ENCODE measurements at places on chromosomes 5 and 9. TPM values are rescaled to one million over a fixed set of nuclear protein-coding genes. Genes with fewer than 3 reads are reported as not detected.

TTLL11 gene
- 25.7 TPM for total RNA-seq

DPM2 gene
- total RNA-seq, result 26.0 TPM

PKN3 gene
- 4.7 TPM for total RNA-seq

GPX3 gene
- total RNA-seq, result 1,240 TPM

OR1Q1 gene
- not detected for total RNA-seq

SGCD gene
- 20.4 TPM for total RNA-seq

MRNIP gene
- 46.2 TPM for total RNA-seq

GABRA6 gene
- not detected for total RNA-seq

GPR150 gene
- total RNA-seq, result 1.1 TPM

LIX1 gene
- total RNA-seq, result not detected

TMEM171 gene
- total RNA-seq, result not detected

FRMPD1 gene
- total RNA-seq, result not detected

PDLIM4 gene
- 81.0 TPM for total RNA-seq

OTULINL gene
- total RNA-seq, result 7.3 TPM

ETF1 gene
- 67.6 TPM for total RNA-seq

CAVIN4 gene
- 0.21 TPM for total RNA-seq

IGIP gene
- total RNA-seq, result 24.2 TPM

ALDH7A1 gene
- total RNA-seq, result 52.6 TPM

AIF1L gene
- total RNA-seq, result 18.8 TPM

CCDC183 gene
- 0.68 TPM for total RNA-seq

ARAP3 gene
- 16.2 TPM for total RNA-seq

INPP5E gene
- total RNA-seq, result 12.5 TPM

RNF183 gene
- not detected for total RNA-seq

ANKRD31 gene
- total RNA-seq, result not detected

HAPLN1 gene
- 2.0 TPM for total RNA-seq

DDX4 gene
- total RNA-seq, result not detected

FOXD4L6 gene
- not detected for total RNA-seq

ZNF79 gene
- total RNA-seq, result 7.3 TPM

GPX8 gene
- total RNA-seq, result 39.2 TPM

TXNDC15 gene
- total RNA-seq, result 181 TPM

PAPPA gene
- total RNA-seq, result 7.4 TPM

RASGRF2 gene
- 6.9 TPM for total RNA-seq

PCDHGB6 gene
- total RNA-seq, result 17.2 TPM

PCDHGA2 gene
- total RNA-seq, result 13.8 TPM

SLC6A19 gene
- not detected for total RNA-seq

KDM3B gene
- 86.2 TPM for total RNA-seq

STK32A gene
- 8.0 TPM for total RNA-seq

TLX3 gene
- total RNA-seq, result not detected

JAKMIP2 gene
- 1.6 TPM for total RNA-seq

SMIM33 gene
- not detected for total RNA-seq

SCAMP1 gene
- 31.4 TPM for total RNA-seq

RIC1 gene
- total RNA-seq, result 49.4 TPM

INSL4 gene
- not detected for total RNA-seq

HK3 gene
- 9.0 TPM for total RNA-seq

FSD1L gene
- total RNA-seq, result 5.1 TPM

C9 gene
- total RNA-seq, result not detected

PCDHB12 gene
- 7.3 TPM for total RNA-seq

TMEM141 gene
- total RNA-seq, result 37.8 TPM

PLPP6 gene
- 5.0 TPM for total RNA-seq

FBN2 gene
- 5.8 TPM for total RNA-seq

LCN15 gene
- not detected for total RNA-seq

C5orf52 gene
- not detected for total RNA-seq

LRRC26 gene
- not detected for total RNA-seq

CTNNA1 gene
- total RNA-seq, result 266 TPM

ADAMTS16 gene
- not detected for total RNA-seq

SLC25A2 gene
- total RNA-seq, result 2.0 TPM

CCL27 gene
- total RNA-seq, result not detected
